Thymus (tissue), 14 donors: ENCODE measurements at places on chromosomes 1 and 21. TPM values are rescaled to one million over a fixed set of nuclear protein-coding genes. Genes with fewer than 3 reads are reported as not detected.

The DNAJC28 gene
- polyA plus RNA-seq = 3.9 TPM

The SMCP gene
- 0.30 TPM for polyA plus RNA-seq

DNA sequence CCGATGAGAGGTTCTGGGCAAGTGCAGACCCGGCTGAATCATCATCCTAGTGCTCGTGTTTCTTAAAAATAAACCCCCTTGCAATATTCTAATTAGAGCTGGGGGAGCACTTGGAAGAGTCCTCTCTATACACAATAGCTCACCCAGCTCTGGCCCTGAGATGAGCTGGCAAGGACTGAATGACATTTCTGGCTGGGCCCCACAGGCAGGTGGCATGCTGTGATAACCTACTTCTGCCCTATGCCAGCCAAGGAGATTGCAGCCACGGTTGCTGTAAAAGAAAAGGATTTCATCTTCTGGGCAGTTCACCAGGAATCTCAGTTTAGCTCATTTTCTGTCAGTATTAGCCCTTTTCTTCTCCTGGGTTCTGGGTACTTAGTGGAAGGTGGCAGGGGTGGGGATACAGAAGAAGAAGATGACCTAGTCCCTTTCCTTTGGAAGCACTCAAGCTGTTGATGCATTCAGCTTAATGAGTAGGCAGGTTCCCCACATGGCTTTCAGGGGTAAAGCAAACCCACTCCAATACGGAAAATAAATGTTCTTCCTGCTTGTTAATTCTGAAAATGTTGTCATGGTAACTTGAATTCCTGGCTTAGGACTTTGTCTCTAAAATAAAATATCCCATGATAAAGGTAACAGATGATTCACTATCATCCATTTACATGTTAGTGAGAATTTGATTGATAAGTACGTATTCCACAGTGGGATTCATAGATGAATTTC lies 32.2 kb downstream of the VASH2 start:
- DNase-seq = no peak

DNA sequence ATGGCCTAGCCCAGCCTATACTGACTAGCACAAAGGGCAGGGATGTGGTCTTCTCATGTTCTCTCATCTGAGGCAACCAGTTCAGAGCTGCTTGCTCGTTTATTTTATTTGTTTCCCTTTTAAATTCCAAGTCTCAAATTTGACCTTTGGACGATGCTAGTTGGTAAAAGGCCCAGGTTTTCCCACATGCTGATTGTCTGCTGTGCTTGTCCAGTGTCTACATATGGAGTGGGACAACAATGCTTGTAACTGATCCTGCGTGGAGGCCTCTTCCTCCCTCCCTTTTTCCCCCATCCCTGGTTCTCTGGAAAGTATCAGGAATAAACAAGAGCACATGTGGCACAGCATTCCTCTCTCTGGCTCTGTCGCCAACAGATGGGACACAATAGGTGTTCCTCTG lies 34.0 kb upstream of the BEND5 start:
- DNase-seq = no peak

- no peak for DNase-seq
These were observed 45.7 kb upstream of the PAXBP1 start for GRCh38 chr21:32817208-32817607.

DNA sequence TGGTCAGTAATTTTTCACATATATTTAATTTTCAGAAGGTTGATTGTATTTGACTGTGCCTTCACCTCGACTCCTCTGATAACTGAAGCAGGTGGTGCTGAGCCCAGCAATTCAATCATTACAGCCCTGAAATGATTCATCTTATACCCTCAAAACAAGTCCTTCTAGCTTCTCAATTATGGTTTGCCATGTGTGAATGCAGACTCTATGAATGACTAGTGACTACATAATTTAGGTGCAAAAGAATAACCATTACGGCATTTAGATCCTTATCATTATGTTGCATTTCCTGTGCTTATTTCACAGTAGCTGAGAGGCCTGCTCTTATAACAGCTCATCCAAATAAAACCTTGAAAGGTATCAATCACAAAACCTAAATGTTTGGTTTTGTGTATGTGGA lies 54.0 kb upstream of the COL11A1 start:
- no peak for DNase-seq

DNA sequence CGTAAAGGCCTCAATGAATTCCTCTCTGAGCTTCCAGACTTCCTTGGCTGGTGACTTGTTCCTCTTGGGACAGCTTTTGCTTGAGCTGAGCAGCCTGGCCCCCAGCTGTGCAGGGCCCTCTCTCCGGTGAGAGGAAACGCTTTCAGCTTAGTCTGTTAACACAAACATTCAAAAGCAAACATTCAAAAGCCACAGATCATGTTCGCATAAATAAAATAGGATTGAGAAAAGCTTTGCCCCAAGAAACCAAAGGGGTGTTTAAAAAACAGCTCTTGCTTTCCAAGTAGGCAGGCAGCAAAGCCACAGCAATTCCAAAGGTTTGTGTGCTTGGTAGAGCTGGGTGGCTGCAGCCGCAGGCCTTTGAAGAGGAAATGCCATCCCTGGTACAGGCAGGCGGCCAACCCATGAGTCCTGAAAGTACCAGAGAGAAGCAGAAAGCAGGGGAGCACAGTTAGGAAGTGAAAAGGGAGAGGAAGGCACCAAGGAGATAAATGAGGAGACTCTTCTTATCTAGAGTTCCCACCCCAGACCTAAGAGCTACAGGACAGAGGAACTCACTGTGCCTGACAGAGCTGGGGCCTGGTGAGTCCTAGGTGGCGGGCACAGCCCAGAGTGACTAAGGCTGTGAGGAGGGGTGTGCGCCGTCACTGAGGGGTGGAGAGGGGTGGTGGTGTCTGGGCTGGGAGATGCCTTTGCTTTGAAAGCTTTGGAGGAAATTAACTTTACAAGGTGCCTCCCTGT lies 48.4 kb downstream of the CCN1 start:
- no peak for DNase-seq

DNA sequence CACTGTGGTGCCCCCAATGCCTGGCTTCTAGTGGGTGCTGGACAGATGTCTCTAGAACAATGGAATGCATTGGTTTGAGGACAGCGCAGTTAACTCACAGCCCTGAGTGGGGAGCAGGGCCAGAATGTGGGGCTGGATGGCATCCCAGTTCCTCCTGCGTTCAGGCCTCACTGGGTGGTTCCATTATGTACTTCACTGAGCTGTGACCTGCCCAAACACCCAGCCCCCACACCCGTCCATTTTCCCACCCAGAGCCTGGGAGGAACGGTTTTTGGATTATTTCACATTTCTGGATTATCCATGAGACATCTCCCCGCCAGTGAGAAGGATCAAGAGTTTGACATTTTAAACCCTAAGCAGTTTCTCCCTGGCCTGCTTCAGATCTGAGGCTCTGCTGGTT lies 55.3 kb upstream of the WASF2 start:
- DNase-seq = no peak

DNA sequence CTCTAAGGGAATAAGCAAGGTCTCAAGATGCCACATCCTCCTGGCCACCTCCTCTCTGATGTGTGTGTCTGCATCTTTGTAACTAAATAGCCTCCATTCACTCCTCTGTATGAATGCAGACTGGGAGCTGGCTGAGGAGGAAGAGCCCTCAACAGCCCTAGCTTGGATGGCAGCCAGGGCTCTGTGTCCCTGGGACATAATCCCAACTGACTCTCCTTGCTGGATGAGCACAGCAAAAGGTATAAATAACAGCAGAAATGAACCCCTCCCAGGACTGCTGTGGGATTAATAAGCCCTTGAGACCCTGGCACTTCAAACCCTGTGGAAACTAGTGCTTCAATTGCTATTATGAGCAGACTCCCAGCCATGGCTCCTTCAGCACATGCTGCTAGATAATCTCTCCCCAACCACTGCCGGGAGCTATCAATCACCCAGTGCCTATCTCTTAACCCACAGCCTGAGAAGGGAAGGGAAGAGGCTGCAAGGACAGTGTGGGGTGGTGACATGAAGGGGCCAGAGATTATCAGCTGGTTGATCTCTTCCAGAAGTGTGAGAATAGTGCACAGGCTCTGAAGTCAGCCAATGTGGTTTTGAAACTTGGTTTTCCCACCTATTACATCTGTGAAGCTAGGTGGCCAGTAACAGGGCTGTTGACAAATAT lies 152.2 kb downstream of the TNR start:
- DNase-seq = no peak

- DNase-seq = no peak
These were observed 9.0 kb downstream of the URB1 start for GRCh38 chr21:32383812-32384211.

DNA sequence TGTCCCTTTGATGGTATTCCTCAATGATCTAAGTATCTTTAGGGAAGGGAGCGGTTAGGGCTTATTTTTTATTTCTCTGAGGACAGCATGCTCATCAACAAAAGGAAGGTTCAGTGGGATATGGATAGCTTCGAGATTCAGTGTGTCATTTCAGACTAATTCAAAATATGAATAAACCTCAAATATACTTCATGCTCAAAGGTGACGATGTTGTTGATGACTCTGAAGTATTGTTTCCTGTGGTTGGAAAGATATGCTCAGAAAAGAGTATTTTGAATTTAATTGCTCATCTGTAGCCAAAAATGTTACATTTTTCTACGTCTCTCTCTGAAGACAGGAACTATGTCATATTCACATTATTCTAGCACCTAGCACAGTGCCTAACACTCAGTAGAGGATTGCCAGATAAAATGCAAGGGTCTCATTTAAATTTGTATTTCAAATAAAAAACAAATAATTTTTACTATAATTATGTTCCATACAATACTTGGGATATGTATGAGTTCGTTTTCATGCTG lies 1.8 kb upstream of the FCRL3 start:
- no peak for DNase-seq

GRCh38 chr1:152768847-152769533 lies 6.0 kb upstream of the LCE1F start:
- no peak for DNase-seq

- no peak for DNase-seq
These were observed 253.4 kb upstream of the CSF3R start for GRCh38 chr1:36735939-36736730.

DNA sequence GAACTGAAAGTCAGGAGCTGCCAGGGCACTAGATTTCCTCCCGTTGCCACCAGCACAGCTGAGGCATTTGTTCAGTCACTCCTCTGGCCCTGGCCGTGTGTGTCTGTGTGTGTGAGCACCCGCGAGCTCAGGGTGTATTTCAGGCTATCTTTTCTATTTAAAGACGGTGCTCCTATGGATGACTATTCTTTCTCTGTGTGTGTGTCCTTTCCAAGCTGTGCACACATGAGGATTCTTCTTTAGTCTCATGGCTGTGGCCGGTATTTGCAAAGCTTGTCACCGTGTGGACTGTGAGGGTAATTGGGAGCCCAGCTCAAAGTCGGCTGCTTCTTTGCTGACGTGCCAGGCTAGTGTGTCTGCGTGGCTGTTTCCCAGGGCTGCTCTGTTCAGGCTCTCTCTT lies 3.0 kb upstream of the KCND3 start:
- DNase-seq = no peak

- DNase-seq = no peak
These were observed 315.0 kb downstream of the GRIK1 start for GRCh38 chr21:29624776-29625175.
